ENCODE measurements at places on chromosomes 13 and 19.
A peak's percentile ranks its signal among the peaks of the same experiment; 100 is the strongest.

GRCh38 chr13:37645181-37645740, 46.7 kb upstream of the POSTN start:
- no peak for DNase-seq

GRCh38 chr13:92355213-92355612, 871.4 kb upstream of the GPC6 start:
- DNase-seq = peak; percentile 20

DNA sequence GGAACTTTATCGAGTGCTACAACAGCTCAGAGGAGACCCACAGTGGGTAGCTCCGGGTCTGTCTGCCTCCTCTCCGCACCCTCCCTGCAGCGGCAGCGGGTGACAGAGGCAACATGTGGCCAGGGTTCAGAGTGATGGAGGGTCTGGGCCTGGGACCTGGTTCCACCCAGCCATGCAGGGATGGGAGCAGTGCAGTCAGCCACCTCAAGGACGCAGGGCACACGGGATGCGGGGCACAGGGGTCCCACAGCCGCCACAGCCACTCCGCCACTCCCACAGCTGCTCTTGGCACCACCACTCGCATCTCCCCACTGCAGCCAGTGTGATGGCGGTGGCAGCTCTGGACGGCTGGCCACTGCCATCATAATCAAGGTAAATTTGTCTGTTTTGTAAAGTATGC, 892.9 kb downstream of the OLFM4 start:
- DNase-seq = no peak

DNA sequence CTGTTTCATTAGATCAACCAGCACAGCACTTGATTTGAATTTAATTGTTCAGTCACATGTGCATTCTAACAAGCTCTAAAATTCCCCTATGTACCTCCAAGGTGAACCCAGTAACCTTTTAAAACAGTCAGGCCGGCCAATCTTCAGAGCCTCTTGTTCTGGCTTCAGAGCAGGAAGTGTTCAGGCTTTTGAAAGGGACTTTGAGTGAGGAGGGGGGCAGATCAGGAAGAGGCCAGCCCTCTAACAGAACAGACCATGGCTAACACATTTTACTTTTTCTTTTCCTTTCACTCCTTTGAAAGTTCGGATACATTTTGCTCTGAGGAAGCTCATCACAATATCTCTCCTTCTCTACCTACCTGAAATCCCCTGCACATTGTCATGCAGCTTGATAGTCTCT, 390.3 kb downstream of the TBC1D4 start:
- DNase-seq = no peak

DNA sequence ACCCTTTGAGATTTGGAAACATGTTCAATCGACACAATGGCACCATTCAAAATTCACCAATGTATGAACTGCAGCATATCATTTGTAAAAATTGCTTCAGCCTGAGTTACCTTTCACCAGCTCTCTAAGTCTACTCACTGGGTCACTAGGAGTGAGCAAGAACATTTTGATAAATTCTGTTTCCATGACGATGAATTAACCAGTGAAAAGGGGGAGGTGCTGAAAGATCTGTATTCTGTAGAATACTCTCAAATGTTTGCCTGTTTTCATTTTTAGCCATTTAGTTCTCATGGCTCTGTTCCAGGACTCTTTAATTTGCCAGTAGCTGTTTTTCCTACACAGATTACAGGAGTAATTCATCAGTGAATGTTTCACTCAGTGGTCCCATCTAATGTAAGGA, 883.4 kb downstream of the DIAPH3 start:
- DNase-seq = peak; percentile 30

GRCh38 chr19:12953799-12954611, 3.0 kb downstream of the GADD45GIP1 start:
- DNase-seq = no peak

DNA sequence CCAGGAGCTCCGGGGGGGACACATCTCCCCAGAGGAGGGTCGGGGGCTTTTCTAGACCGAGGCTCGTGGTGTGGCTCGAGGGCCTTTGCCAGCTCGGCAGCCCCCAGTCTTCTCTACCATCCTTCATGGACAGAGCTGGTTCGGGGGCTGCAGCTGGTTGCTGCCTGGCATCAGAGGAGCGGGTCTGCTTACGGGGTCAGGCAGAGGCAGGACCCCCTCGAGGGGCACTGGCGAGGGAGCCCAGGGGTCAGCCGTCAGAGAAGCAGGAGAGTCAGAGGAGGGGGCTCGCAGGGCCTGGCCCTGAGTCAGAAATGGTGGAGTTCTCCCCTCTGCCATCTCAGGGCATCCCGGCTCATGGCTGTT, 123.5 kb downstream of the KDM4B start:
- DNase-seq = no peak

- peak; percentile 81 for DNase-seq
Measured at GRCh38 chr19:48271531-48272151, 1.8 kb downstream of the ZNF114 start.

DNA sequence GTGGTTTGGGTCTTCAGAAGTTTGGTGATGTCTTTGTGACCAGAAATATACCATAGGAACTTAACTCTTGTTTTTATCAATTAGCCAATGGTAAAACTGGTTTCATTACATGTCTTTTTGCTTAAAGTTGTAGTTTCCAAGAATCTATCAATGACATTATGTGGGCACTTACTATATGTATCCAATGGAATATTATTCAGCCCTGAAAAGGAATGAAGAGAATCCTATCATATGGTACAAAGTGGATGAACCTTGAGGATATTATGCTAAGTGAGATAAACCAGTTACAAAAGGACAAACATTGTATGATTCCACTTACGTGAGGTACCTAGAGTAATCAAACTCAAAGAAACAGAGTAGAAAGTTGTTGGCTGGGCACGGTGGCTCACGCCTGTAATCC, 26.4 kb downstream of the RCBTB1 start:
- DNase-seq = no peak

GRCh38 chr19:35529241-35530218, 1.4 kb upstream of the SBSN start:
- DNase-seq = no peak
